ENCODE measurements at places on chromosomes 1 and 21.

DNA sequence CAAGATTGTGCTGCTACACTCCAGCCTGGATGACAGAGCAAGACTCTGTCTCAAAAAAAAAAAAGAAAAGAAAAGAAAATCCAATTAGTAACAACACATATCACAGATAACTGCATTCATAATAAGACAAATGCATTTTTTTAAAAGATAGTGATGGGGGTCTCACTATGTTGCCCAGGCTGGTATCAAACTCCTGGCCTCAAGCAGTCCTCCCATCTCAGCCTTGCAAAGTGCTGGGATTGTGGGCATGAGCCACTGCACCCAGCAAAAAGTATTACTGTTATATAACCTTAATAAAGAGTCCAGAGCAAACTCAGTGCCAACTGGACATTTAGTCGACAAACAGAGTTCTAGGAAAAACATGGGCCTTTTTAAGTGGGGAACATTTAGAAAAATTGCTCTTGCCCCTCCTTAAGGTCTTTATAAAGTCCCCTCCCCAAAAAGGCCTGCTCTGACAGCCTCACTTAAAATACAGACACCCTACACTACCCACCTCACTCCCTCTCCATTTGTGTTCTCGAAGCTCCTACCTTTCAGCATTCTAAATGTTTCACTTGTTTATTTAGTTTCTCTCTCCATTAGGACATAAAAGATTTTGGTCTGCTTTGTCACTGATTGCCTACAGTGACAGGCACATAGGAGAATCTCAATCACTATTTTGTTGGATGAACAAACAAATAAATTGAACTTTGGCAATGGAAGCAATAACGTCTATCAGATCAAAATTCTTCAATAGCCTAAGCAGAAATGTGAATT, 7.5 kb downstream of the ABCB10 start:
- DNase-seq = no peak

DNA sequence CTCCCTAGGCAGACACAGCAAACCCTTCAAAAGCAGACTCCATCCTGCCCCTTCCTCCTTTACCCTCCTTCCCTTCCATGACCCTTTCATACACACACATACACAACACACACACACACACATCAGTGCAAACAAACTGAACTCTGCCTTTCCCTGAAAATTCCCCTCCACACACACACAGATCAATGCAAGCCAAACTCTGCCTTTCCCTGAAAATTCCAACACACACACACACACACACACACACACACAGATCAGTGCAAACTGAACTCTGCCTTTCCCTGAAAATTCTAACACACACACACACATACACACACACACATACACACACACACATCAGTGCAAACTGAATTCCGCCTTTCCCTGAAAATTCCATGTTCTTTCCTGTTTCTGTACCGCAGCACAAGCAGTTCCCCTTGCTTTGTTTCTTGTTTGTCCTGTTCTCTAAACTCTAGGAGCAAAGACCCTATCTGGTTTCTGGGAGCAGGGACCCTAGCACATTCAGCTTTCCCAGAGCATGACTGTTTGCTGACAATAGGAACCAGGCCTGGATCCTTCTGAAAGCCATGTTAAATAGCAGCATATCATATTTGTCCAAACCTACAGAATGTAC, 91.0 kb downstream of the PTPN14 start:
- no peak for DNase-seq

DNA sequence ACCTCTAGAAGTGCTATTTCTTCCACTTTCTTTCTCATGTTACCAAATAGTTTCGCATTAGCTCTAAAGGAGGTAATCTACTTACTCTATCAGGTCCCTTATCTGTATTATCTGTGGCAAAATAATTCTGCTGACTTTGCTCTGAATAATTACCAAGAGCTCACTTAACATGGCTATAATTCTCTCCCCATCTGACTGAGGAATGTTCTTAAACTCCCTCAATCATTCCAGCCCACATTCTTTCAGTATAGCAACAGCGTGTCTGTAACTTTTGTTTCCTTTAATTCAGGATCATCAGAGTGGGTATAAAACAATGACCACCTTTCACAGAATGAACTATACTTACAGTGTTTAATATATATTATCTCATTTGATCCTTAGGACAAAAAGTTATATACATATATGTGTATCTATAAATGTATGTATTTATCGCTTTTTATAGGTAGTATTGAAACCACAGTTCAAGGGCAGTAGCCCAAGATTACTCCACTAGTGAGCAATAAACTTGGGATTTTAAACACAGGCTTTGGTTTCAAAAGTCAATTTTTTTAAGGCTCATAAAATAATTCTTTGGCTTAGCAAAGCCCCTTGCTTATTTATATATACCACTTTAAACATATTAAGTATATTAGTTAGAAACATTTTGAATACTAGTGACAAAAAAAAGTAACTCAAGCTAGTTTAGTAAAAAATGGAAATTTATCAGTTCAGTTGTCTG, 36.1 kb upstream of the ST6GALNAC3 start:
- DNase-seq = no peak

GRCh38 chr1:10621906-10622305, 147.2 kb downstream of the PEX14 start:
- no peak for DNase-seq

DNA sequence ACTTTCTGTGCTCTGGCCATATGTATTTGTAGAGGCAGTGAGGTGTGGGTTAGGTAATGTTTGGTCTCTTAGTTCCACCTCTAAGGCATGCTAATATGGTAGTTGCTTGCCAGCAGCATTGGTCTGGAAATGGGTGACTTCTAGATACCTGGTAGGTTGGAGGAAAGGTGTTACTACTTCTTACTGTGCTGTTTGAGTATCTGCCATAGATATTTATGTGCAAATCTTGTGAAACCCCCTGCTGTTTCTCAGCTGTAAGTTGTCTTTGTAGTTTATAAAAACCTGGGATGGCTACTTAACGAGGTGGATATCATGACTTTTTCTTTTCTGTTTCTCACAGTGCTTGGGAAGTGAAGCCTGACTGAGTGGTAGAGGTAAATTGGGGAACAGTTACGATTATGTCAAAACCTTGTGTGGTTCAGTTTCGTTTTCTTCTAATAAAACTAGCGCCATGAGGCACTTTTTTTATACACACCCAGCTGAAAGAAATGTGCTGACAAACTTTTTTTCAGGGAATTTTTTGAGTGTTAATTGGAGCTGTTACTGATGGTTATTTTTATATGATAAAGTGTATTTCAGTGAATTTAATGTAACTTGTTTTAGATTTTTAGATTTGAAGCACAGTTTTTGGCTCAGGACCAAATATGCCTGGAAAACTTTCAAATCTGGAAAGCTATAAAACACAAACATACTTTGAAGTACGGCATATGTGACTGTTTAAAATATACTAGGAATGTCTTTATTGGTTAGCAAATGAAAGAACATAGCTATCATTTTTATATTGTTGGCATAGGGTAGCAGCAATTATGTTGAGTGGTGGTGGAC, 42.1 kb downstream of the CAMSAP2 start:
- DNase-seq = no peak

DNA sequence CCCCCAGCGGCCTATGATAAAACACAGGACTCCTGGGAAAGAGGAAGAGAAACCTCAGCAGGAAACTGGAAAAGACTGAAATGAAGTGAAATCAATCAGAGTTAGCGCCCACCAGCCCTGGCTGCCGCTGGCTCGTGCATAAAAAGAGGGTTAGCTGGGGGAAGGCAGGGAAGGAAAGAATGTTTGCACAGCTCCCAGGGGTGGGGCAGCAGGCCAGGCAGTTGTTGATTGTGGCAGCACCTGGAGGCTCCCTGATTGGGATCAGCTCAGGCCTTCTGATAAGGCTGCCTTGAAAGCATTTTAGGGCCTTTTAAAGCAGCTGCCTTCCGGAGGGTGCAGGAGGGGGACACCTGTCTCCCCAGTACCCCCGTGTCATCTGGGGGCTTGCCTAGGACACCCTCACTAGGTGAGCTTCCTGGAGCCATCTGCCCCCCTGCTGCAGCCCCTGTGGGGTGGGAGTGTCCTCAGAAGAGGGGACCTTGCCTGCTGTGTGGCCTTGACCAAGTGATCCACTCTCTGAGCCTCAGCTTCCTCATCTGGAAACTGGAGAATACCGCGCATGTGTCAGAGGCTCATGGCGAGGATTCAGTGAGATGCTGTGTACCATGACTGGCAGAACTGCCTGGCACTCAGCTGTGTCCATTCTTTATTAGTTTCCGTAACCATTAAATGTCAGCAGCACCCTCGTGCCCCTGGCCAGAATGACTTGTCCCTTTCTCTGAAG, 6.6 kb downstream of the EPHB2 start:
- DNase-seq = no peak

DNA sequence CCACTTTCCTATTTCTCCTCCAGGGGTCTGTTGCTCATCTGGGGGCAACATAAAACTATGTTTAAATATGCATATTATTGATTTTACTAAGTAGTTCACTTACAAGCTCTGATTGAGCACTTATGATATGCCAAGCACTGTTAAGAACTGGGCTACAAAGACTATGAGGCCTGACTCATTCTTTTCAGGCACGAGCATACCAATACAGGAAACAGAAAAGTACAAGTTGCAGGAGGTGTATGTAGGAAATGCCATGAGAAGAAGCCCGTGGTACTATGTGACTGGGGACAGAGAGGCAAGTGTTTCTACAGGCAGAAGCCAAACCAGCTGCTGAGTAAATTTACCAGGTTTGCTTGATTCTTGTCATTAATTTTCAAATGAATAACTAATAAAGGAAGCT, 120.4 kb upstream of the PTGFR start:
- no peak for DNase-seq

DNA sequence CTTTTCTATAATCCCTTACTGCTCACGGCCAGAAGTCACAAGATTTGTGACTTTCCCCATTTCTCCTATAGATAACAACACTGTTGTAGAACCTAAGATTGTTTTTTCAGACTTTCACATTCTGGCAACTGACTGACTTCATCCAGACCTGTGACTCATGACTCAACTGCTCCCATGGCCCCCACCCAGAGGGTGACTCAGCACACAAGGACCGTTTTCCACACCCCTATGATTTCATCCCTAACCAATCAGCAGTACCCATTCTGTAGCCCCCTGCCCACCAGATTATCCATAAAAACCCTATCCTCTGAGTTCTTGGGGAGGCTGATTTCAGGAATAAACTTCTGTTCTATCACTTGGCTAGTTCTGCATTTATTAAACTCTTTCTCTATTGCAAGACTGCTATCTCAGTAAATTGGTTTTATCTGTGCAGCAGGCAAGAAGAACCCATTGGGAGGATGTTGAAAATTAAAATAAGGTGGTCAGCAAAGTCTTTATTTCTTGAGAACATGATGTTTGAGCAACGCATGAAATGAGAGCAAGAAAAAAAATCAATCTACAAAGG, 79.7 kb downstream of the NGF start:
- no peak for DNase-seq

DNA sequence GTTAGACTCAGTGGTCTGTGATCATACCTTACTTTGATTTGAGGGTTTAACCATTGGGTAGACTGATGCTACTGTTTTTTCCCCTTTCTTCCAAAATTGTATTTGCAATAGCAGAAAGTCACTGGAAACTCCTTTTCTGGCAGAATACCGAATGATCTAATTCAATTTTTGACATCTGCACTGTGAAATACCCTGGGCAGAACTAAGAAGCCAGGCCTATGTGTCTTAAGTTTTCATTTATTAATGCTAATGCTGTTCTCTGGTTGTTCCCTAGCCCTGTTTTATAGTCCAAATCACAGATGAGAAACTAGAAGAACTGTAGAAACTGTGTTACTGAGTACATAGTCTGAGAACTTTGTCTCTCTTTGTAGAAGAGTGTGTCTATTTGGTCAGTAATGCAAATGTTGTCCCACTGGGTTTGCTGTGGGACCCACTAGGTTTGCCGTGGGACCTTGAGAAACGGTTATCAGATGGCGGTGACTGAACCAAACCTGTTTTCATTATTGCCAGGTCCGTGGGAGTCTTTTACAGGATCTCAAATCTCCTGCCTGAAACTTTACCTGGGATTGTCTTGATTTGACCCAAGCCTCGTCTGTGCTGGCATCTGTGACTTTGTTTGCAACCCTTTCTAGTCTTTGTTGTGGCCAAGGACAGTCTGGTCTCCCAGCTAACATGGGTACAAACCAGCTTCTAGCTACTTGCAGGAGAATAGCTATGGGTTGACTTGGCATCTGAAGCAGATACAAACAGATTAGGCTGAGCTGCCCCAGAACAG, 41.4 kb downstream of the PEX14 start:
- DNase-seq = no peak

DNA sequence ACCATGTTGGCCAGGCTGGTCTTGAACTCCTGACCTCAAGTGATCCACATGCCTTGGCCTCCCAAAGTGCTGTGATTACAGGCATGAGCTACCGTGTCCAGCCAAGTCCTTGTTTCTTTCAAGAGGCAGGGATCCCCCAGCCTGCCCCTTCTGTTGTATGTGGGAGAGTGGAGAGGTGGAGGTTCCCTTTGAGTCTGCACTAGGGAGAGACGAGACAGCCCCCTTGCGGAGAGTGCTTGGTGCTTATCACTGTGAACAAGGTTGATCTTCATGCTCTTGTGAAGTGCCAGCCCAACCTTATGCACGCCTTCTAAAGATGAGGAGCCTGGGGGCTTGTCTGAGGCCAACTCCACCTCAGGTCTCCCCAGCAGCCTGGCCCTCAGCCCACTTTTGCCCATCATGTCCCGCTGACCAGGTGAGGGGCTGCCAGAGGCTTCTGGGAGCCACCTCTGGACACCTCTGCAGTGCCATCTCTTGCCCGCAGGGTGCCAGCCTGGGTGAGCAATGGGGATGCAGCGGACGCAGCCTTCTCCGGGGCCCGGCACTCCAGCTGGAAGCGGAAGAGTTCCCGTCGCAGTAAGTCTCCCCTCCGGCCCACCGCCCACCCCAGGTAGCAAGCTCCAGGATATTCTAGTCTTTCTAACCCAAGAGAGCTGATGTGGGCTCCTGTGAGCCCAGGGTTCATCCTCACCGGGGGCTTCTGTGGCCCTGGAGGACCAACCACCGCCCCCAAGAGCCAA, 62.3 kb downstream of the ARHGEF10L start:
- no peak for DNase-seq

DNA sequence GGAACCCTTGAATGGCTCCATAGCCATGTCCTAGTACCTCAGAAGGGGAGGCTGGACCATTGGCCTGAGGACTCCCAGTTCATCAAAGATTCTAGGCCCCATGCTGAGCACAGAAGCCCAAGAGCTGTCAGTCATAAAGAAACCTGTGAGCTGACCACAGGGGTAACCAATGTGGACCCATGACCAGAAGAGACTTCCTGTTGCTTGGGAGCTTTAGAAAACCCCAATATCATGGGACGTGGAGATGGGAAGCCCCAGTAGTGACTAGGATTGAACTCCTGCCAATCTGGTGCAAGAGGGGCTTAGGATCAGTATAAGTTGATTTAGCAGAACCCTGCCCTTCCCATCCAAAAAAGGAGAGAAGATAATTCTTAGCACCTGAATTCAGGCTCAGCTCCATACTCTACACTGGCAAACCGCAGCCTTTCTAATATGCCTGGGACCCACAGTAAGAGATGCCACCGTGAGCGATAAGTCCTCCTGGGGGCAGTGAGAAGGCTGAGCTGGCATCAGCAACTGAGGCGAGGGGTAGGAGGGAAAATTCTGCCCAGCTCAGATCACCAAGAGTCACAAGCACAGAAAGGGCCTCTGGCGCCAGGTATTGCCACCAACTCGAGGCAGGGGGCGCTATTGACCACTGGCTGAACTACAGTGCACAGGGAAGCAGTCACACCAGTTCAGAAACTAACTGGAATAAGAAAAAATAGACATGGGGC, 108.9 kb downstream of the CAPN8 start:
- DNase-seq = no peak
